ENCODE measurements at places on chromosomes 2 and 18.

GRCh38 chr2:188307850-188308283, 16.2 kb downstream of the GULP1 start:
- DNase-seq = no peak

- no peak for DNase-seq
Measured at GRCh38 chr18:47935321-47936055, 5.0 kb upstream of the SMAD2 start.

- DNase-seq = no peak
Measured at GRCh38 chr2:182283512-182283911, 143.3 kb downstream of the PDE1A start.

DNA sequence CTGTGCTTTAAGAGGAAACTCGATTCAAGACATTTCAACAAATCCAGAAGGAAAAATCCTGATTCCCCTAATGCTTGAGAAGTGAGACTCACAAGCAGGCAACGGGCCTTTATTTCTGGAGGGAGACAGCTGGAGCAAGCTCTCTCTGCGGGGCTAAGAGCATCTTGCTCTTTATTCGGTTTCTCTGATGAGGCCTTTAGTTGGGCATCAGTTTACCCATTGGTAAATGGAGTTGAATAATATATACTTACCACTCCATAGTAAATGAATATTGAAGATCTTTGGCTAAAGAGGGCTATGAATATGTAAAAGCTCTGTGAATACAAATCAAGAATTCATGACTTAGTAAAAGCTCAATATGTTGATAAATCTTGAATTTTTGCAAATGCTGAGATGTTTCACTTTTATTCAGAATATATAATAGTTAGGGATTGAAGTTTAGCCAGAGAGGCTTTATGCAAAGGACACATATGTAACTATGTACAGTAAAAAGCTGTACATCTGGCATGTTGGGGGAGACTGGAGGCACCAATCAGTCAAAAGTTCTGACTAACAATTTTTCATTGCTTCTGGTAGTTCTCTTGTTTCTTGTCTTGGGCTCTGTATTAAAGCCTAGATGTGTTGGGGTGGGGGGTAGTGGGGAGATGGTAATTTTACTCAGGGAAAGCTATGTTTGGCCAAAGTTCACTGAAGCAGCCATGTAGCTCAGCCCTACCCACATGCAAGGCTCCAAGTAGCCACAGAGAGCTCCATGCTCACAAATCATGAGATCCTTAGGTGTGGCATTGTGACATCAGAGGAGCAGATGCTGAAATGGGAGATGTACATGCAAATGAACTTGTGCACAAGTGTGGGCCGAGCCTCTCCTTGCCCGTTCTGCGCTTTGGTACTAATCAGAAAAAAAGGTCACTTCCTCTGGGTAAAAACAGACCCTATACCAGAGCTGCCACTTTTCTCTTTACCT, 200.2 kb downstream of the SATB2 start:
- DNase-seq = no peak

Data from CD4-positive, alpha-beta T cell treated with Interleukin-10 for 1 hour (primary cell).